Muscle of back (tissue), 13 donors: ENCODE measurements at places on chromosomes 16 and 17.

DNA sequence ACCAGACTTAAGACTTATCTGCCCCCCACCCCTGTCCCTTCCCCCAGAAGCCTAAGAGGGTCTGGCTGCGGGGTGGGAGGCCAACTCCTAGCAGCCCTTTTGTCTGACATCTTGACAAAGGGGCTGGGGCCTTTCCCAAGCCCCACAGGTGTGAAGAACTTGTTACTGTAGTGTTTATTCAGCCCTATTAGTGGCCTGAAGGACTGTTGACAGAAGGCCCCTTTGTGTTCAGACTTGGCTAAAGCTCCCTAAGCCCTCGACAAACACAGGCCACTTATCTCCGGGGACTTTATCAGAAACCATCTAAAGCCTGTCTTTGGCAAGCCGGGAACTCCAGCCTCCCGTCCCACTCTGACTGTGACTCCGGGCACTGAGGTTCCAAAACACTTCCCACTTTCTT is 129.8 kb downstream of the NTN1 start:
- no peak for DNase-seq

DNA sequence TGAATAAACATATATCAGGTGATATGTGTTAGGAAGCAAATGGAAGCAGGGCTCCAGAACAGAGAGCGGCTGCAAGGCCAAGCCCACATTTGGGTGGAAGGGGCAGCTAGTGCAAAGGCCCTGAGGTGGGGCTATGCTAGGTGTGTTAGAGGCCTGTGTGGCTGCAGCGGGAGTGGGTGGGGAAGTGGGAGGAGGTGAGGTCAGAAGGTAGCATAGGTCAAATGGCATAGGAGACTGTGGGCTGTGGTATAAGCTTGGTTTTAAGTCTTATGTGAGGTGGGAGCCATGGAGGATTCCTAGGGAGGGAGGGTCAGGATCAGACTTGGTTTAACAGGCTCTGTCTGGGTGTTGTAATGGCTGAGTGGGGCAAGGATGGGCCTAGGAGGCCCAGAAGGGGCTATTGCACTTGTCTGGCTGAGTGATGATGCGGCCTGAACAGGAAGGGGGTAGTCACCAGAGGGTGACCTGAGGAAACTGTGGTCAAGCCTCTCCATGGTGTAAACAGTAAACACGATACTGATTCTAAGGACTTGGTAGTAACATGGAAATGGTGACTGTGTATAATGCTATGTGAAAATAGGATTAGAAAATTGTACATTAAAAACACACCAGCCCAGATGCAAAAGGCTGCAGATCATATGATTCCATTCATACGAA is 31.1 kb downstream of the RAI1 start:
- no peak for DNase-seq

- no peak for DNase-seq
Observed at GRCh38 chr17:4032738-4033137, 68.5 kb upstream of the ATP2A3 start.

- DNase-seq, result no peak
Observed at GRCh38 chr16:34803683-34804416, 1344.4 kb downstream of the TP53TG3F start.

GRCh38 chr16:75628351-75628750 is 5.3 kb upstream of the ADAT1 start:
- DNase-seq, result no peak

- no peak for DNase-seq
Observed at GRCh38 chr17:78144147-78144719, 2.0 kb upstream of the C17orf99 start.

DNA sequence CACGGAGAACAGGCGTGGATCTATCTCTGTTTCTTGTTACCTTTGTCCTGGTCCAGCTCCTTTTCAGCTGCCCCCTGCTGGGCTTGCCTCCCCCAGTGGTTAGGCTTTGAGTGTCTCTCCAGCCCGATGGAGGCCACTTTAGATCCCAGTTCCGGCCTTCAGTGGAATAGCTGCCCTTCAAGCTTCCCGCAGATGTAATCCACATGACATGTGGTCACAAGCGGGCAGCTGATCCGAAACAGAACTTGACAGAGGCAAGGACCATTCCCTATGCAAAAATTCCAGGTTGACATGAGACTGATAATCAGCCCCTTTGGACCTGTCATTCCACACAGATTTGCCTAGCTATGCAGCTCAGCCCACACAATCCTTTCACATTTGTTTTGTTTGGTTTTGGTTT is 40.6 kb upstream of the AQP8 start:
- DNase-seq, result no peak

- DNase-seq, result peak; percentile 90
Observed at GRCh38 chr17:68771867-68772515, 170.8 kb upstream of the FAM20A start.

GRCh38 chr17:42005166-42005565 is 12.1 kb downstream of the DNAJC7 start:
- no peak for DNase-seq

- DNase-seq, result no peak
Observed at GRCh38 chr17:2532146-2532720, 20.5 kb upstream of the METTL16 start.

DNA sequence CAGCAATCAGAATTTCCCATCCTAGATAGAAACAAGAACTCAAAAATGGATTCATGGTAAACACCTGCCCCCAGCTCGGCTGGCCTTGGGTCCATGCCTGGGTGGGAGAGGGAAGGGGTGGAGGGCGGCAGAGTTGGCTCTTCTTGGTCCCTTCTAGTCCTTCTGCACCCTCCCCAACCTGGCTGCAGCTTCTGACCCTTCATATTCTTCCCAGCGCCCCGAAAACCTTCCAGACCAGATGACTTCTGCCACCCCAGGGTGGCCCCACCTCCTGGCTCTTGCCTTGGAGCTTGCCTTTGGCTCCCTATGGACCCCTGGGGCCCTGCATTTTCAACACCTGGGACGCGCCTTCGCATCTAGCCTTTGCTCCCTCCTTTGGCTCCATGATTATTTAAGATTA is 5.4 kb upstream of the GJD3 start:
- no peak for DNase-seq

- peak; percentile 77 for DNase-seq
Observed at GRCh38 chr17:17780922-17781590, 55.7 kb downstream of the SREBF1 start.

GRCh38 chr16:28297784-28298510 is 5.6 kb downstream of the SBK1 start:
- no peak for DNase-seq

GRCh38 chr16:3716831-3717234 is 491 bp downstream of the TRAP1 start:
- peak; percentile 29 for DNase-seq

GRCh38 chr16:47970291-47970931 is 185.4 kb downstream of the ABCC12 start:
- peak; percentile 13 for DNase-seq

GRCh38 chr16:85746460-85747215 is 4.3 kb downstream of the C16orf74 start:
- no peak for DNase-seq

- DNase-seq, result no peak
Observed at GRCh38 chr16:24844101-24845030, 1.4 kb upstream of the SLC5A11 start.

DNA sequence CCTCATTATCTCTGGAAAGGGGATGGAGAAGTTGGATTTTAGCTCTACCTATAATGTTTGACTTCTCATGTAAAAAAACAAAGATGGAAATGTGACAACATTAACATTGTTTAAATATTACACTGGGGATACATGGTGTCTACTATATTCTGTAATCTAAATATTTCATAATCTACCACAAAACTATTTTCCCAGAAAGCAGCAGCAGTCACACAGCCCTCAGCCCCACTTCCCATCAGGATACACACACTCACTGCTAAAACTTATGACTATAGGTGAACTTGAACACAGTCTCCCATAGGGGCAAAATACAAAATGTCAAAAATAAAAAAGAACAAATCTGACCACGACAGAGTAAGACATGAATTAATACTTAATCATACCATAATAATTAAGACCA is 95.7 kb downstream of the KANSL1 start:
- no peak for DNase-seq

- no peak for DNase-seq
Observed at GRCh38 chr17:322006-322780, 30.4 kb downstream of the RPH3AL start.

- no peak for DNase-seq
Observed at GRCh38 chr16:31298958-31299357, 39.2 kb downstream of the ITGAM start.

DNA sequence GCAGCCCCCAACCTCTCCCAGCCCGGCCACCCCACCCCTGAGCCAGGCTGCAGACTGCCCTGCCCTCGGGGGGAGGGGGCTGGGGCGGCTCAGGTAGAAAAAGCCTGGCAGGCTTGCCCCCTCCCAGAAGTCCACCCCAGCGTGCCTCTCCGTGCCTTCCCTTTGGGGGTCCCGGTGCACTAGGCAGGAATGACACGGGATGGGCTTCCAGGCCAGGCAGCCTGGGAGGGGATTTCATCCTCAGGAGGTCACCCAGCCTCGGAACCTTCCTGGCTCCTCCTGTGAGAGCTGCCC is 185.0 kb downstream of the NTN1 start:
- DNase-seq, result no peak

- DNase-seq, result no peak
Observed at GRCh38 chr16:87415441-87415840, 23.3 kb downstream of the MAP1LC3B start.

- DNase-seq, result no peak
Observed at GRCh38 chr17:1096215-1096614, 83.6 kb downstream of the ABR start.

GRCh38 chr17:9309216-9309615 is 266.4 kb downstream of the STX8 start:
- DNase-seq, result no peak

DNA sequence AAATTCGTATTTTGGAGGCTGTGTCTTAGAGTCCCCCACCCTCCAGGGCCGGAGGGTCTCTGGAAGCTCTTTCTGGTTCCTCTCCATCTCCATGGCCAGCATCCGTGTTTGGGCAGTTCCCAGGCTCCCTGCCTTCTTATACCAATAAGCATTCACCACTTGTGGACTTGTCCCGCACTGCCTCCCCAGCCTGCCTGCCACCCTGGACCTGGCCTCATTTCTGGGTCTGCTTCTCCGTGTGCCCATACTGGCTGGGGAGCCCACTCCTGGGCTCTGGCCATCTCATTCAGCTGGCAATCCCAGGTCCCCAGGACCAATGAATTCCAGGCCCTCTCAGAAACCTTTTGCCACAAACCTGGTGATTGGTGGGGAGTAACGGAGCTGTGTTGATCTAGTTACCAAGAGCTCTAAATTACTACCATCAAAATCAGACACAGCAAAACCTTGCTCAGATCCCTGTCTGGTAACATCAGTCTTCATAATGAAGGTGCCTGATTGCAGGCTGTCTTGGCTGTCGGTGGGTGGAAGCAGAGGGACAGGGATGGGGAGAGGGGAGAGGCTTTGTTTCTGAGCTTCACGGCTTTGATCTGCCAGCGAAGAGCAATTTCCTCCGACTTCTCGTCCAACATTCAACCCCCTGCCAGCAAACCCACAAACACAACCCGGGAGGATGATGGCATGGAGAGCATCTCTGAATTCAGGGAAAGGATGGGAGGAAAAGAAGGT is 27.7 kb upstream of the CRHR1 start:
- DNase-seq, result no peak

- no peak for DNase-seq
Observed at GRCh38 chr17:7363311-7363710, 8.4 kb downstream of the TMEM95 start.

- DNase-seq, result no peak
Observed at GRCh38 chr16:56807011-56807675, 57.9 kb upstream of the SLC12A3 start.

DNA sequence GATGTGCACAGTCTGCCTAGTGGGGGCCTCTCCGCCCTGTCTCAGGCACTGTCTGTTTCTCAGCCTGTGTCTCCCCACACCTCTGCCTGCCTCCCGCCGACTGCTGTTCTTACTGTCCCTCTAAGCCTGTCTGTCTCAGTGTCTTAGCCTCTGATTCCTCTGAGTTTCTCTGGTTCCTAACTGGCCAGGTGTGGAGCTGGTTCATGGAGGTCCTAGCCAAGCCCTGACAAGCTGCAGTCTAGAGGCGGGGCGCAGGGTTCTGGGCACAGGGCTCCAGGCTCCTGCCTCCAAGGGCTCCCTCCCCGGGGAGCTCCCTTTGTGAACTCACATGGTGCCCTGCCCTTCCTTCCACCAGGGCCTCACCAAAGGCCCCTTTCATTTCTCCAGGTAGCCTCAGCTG is 19.4 kb downstream of the C17orf100 start:
- no peak for DNase-seq

GRCh38 chr17:73188011-73188410 is 4.8 kb upstream of the COG1 start:
- DNase-seq, result no peak

- peak; percentile 79 for DNase-seq
Observed at GRCh38 chr17:77810536-77810935, 148.0 kb upstream of the TNRC6C start.

- DNase-seq, result no peak
Observed at GRCh38 chr17:78020717-78021108, 62.2 kb downstream of the TNRC6C start.

- no peak for DNase-seq
Observed at GRCh38 chr17:45867171-45867570, 22.5 kb downstream of the SPPL2C start.

DNA sequence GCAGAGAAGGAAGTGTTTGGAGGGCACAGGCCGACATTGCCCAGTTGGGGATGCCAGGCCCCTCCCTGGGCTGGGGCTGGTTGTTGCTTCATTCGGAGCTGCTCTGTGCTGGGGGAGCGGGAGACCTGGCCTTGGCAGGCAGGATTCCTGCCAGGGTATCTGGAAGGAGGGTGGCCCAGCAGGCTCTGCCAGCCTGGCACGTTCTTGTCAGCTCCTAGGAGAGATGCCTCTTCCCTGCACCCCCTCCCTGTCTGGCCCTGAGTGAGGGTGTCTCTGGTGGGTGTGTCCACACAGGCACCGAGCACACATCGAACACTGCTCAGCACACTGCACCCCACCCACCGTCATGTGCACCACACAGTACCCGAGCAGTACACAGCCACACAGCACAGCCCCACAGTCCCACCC is 35.2 kb downstream of the ARHGAP23 start:
- DNase-seq, result no peak

GRCh38 chr17:81486199-81486810 is 26.3 kb downstream of the ACTG1 start:
- peak; percentile 39 for DNase-seq

- no peak for DNase-seq
Observed at GRCh38 chr17:37726248-37726647, 18.6 kb downstream of the HNF1B start.

- DNase-seq, result no peak
Observed at GRCh38 chr17:44581868-44582267, 24.6 kb downstream of the FZD2 start.

GRCh38 chr17:19336938-19337711 is 25.4 kb downstream of the B9D1 start:
- DNase-seq, result no peak

GRCh38 chr16:75188832-75189477 is 18.0 kb downstream of the CTRB2 start:
- DNase-seq, result no peak

- DNase-seq, result peak; percentile 73
Observed at GRCh38 chr17:40291281-40291664, 3.6 kb downstream of the CDC6 start.
